ENCODE measurements at places on chromosomes 2 and 18.

DNA sequence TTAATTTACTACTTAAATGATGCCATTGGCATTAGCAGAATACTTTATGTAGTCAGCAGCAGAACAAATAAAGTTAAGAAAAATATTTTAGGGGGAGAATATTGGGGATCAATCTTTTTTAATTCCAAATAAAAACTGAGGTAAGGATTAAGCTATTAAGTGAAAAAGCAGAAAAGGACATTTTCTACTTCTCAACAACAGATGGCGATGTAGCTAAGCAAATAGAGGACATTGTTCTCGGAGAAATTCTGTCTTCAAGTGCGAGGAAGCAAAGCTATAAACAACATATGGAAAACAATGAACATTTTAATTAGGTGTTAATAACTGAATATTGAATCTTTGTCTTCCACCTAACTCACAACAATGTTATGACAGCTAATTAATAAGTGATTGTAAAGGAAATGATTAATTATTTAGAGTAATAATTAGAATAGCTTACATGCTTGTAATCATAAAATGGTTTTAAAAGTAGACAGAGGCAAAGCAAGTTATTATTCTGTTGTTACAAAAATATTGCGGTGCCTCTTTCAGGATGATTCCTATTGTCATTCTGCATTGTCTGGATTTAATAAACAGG is 32.9 kb upstream of the CCDC93 start:
- no peak for DNase-seq

- no peak for DNase-seq
These were observed 4.4 kb downstream of the XRCC5 start for GRCh38 chr2:216113572-216113971.

GRCh38 chr2:84654414-84654813 is 138.1 kb downstream of the DNAH6 start:
- DNase-seq: no peak

- DNase-seq: no peak
These were observed 28.8 kb upstream of the SIX3 start for GRCh38 chr2:44912660-44913059.

- no peak for DNase-seq
These were observed 1029.9 kb upstream of the PIK3C3 start for GRCh38 chr18:40925071-40925541.

- no peak for DNase-seq
These were observed 5.0 kb upstream of the FARP2 start for GRCh38 chr2:241350878-241351639.

GRCh38 chr18:33010149-33010548 is 237.3 kb upstream of the KLHL14 start:
- DNase-seq: no peak

- no peak for DNase-seq
These were observed 528.8 kb downstream of the CMPK2 start for GRCh38 chr2:6336752-6337471.

- no peak for DNase-seq
These were observed 104.7 kb downstream of the GPR39 start for GRCh38 chr2:132521341-132521740.

GRCh38 chr2:46778511-46778910 is 137.1 kb downstream of the MCFD2 start:
- no peak for DNase-seq

DNA sequence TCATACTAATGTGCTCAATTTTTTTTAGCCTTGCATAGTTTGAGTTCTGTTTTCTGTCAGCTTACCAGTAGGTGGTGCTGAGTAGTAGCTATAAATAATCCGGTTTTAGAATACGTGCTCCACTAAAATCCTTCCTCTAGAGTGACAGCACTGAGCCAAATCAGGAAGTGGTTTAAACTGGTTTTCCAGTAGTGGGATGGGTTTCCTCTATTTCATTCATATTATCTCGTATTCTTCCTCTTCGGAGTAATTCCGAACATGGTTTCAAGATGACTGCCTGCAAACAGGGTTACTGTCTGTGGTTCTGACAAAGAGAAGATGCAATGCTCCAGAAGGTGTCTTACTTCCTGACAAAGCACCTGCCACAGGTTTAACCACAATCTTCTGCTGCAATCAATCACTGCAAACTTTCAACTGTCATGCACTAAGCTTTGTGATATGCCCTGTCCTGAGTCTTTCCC is 496.9 kb upstream of the VRK2 start:
- no peak for DNase-seq

- no peak for DNase-seq
These were observed 2010.0 kb upstream of the PIK3C3 start for GRCh38 chr18:39945076-39945475.

DNA sequence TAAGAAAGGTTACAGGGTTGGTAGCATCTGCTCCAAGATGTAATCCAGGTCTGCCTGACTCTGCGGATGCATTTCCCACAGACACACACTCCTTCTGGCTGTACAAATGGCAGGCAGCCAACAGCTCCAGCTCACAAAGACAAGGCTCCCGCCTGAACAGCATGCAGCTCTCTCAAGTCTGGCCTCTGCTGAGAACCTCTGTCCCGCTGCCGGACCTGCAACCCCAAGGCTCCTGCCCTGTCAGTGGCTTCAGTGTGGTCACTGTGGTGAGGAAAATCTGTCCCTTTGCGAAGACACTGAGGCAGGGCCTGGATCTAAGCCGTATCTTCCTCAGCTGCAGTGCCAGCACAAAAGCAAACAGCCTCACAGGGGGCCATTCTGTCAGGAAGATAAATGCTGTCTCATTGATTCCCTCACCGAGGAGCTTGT is 469.3 kb upstream of the MEX3C start:
- DNase-seq: no peak

DNA sequence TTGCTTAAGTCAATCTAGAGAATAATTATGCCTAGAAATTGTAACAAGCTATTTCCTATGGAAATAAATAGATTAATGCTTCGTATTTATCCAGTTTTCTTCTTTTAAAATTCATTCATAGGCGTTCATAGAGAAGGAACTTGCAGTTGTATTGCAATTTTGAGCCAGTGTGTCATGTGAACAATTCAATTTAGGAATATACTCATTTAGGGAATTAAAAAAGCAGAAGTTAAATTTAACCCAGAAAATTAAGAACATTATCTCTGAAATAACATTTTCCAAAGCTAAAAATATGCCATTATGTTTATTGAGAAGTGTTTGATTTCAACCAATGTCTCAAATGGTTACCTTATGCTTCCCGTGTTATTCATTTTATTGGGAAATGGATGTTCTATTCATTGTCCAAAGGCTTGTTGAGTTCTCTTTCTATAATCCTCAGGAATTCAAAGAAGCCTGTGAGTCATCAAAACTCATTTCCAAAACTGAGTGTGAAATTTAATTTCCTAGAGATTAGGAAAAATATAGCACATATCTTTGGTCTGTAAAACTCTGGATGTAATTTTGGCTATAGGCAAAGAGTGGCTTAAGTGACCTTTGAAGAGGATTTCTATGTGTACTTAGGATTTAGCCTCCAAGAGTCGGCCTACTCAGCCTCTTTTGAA is 99.7 kb downstream of the SLC8A1 start:
- no peak for DNase-seq

GRCh38 chr18:13465476-13465875 is 246.9 kb downstream of the LDLRAD4 start:
- DNase-seq: no peak

DNA sequence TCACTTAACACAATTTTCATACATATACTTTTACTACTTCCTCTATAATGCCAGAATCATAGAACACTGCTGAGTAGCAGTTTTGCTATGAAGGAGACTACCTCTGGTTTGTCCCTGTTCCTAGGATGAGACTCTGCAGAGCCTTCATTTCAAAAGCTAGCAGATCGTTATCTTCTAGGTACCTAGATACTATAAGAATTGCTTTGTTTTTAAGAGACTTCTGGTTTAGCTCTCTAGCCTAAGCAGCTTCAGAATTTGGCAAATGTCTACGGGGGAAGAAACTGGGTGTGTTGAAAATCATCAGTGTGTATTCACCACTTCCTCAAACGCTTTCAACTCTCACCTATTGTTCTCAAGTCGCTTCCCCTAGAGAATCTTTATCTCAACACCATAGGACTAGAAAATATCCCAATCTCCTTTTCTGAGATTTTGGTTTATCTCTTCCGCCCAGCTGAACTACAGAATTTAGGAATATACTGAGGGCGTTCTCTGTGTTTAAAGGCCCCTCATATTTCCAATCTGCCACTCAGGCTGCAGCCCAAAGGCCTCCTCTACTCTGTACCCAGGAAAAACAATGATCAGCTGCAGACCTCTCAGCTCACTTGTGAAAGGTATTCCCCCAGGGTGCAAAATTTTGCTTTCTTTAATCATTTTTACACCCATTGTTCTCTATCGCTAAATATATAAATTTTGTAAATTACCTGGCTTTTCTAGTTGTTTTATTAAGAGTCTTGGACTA is 28.7 kb downstream of the SMAD2 start:
- no peak for DNase-seq

- no peak for DNase-seq
These were observed 107.6 kb upstream of the MAP3K20 start for GRCh38 chr2:172968061-172968469.

GRCh38 chr2:126703311-126703710 is 47.4 kb downstream of the GYPC start:
- no peak for DNase-seq

DNA sequence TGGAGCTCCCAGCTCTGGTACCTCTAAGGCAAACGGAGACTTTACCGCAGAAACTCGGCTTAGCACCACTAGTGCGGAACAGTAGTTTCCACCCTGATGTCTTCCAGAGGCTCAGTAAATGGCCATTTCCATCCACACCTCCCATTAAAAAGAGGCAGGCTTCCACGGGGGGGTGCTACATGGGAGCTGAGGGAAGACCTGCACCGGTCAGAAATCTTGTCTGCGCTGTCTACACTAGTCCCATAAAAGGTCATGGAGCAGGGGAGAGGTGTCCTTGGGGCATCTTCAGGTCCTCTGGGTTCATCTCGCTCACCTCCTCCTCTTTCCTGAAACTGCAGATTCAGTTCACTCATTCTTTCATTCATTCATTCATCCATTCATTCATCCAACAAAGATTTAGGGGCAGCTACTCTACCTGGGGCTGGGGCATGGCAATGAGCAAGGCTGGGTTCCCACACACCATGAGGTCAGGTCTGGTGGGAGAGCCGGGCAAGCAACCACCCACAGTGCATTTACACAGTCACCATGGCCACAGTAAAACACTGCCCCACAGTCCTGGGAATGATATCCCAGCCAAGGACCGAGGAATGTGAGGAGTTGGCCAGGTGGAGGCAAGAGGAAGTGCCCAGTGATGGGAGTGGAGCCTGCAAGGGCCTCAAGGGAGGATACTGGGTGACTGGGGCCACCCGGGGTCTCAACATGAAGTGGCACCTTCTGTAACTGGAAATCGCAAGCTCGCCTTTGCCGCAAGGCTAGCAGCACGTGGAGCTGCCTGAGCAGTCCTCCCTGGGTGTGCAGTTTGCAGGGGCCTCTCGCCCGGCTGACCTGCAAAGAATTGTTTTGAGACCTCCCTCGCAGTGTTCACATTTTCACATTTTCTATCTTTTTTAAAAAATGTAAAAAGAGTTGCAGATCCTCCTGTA is 180.2 kb upstream of the RAB6C start:
- DNase-seq: no peak

DNA sequence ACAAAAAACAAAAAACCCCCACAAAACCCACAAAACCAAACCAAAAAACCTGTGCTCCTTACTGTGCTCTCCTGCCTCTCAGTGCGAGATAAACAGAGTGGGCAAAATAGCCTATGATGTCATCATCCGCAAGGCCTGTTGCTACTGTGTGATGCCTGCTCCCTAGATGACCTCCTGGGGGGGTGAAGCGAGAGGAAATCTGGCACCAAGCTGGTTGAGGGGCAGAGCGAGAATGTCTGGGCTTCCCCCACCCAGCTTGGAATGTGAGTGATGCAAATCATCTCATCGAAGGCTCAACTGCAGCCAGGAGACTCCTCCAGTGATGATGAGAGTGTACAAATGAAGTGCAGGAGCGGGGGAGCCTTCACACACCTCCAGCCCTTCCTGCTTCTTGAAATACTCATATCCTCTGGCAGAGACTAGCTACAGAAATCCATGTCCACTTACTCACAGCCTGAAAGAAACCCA is 57.7 kb upstream of the MAP4K3 start:
- DNase-seq: no peak

GRCh38 chr2:3349211-3349693 is 28.4 kb downstream of the EIPR1 start:
- no peak for DNase-seq

DNA sequence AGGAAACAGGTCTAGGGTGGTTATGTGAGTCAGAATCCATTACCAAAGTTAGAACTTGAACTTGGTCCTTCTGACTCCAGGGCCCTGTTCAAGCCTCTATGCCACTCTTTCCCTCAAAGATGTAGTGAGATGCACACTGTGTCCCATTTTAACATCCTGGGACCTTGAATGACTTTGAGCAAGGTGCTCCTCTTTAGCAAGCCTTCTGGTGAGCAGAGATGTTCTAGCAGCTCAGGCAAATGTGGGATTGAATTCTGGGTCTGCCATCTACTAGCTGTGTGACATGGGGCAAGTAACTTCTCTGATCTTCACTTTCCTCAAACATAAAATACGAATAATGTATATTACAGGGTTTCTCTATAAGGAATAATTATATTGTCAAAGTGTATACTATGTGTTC is 294.0 kb upstream of the CXCR4 start:
- DNase-seq: no peak

DNA sequence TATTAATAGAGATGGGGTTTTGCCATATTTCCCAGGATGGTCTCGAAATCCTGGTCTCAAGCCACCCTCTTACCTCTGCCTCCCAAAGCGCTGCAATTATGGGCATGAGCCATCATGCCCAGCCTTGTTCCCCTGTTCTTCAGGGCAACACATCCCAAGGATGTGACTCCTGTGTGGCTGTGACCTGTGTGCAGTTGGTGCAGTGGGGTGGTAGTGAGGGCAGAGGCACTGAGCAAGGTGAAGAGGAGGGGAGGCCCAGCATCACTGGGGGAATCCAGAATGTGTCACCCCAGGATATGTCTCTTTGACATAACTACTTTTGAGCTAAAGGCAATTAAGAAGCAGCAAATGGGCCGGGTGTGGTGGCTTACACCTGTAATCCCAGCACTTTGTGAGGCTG is 23.4 kb downstream of the CENPA start:
- no peak for DNase-seq

- no peak for DNase-seq
These were observed 223.3 kb upstream of the ATP5MC3 start for GRCh38 chr2:175404839-175405238.

DNA sequence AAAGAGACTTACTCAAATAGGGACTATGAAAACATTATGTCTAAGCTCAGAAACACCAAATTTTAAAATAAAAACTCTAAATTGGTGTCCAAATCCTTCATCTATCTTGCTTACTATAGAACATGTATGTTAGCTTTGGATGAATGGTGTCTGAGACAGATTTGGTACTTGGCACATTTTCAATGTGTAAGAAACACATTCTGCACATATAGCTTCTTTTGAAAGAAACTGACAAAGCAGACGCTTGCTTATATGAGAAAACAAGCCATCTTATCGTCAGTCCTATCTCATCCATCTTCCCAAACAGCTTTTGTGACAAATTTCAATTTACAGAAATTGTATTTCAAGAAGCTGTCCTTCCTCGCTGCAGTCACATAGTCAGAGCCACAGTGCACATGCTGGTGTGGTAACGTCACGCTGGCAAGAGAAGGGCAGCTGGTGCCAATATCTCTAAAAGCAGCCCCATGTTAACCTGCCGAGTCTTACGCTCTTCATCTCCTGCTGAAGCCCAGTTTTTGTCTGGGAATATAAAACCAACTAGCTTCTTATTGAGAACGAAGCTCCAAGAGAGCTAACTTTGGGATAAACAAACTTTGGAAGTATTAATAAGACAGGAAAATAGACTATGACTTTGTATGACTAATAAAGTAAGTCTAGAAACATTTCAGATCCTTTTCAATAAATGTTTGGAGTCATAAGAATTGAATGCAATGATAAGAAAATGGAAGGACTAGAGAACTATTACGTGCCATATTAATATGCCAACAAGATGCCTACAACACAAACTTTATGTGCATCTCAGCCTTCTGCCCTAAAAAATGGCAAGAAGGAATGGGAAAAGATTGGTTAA is 74.9 kb upstream of the TFCP2L1 start:
- DNase-seq: no peak
